ENCODE measurements at places on chromosomes 3 and 15.

GRCh38 chr3:126136428-126137220 lies 43.8 kb downstream of the ALDH1L1 start:
- DNase-seq, result no peak

DNA sequence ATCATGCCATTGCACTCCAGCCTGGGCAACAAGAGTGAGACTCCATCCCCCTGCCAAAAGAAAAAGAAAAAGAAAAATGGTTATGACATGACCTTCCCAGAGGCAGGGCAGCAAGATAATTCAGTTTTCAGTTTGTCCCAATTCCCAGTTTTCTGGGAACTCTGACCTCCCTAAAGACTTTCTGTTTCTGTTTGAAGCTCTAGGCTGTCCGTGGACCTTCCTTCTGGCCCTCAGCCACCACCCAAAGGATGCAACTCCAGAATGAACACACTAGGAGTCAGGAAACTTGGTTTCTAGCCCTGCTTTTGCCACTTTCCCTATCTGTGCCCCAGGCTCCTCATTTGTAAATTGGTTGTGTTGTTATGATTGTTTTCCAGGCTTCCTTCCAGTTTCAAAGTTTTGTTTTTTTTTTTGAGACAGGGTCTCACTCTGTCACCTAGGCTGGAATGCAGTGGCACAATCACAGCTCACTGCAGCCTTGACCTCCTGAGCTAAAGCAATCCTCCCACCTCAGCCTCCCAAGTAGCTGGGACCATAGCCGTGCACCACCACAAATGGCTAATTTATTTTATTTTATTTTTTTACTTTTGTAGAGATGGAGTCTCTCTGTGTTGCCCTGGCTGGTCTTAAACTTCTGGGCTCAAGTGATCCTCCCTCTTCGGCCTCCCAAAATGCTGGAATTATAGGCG lies 68.6 kb downstream of the CDC25A start:
- no peak for DNase-seq

DNA sequence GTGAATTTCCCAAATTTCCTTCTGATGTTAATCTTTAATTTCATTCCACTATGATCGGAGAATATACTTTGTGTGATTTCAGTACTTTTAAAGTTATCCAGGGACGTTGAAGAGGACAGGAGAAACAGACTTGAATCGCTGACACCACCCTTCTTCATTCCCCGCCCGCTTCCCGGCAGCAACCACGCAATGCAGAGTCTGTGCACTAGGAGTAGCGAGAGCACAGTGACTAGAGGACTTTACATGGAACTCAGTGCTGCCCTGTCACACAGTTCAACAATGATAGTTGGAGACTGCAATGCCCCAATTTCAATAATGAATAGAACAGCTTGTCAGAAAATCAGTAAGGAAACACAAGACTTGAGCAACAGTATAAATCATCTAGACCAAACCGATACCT lies 73.9 kb downstream of the RNF13 start:
- DNase-seq, result no peak

DNA sequence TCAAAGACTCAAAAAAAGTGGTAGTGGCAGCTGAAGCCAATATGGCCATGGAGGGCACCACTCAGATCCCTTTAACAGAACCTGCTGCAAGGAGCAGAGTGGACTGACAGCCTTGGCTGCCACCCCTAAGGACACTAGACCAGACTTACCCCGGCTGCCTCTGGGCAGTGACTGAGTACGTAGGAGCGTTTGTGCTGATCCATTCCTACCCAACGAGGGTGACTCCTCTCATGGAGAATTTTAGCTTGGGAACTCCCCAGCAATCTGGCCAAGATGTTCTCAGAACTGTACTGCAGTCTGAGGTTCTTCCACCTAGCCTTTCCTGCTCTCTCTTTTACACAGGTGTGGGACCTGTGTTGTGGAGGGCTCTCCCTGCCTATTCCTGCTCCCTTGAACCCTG lies 22.1 kb downstream of the CLEC3B start:
- DNase-seq, result no peak

DNA sequence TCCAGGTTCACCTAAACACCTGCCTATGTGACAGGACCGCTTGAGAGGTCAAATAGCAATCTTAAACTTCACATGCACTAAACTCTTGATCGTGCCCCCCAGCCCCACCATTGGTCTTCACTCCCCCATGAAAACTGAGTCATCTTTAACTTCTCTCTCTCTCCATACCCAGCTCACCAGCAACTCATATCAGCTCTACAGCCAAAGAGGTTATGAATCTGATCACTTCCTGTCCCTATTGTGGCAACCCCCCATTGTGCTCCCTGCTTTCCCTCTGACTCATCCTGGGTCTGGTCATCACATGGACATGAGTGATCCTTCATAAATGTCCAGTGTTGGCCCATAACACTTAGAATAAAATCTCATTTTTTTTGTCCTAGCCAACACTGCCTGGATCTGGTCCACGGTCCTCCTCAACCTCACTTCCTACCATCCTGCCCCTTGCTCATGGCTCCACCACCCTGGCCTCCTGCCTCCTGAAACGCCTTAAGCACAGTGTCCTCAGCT lies 103.4 kb upstream of the HACD2 start:
- no peak for DNase-seq

DNA sequence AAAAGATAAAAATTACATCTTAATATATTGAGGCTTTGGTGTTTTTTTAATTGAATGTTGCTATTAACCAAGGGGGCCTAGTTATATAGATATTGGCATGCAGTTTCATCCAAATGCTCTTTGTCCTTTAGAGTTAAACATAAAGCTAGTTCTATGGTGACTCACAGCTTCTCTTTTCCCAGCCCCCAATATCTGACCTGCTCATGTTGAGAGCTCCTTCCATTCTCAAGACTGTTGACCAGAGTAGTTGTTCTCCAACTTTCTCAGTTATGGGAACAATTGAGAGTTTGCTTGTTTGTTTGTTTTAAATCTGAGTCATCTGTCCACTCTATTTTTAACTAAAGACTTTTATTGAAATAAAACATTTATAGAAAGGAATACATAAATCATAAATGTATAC lies 15.8 kb upstream of the RARB start:
- no peak for DNase-seq

GRCh38 chr15:74869726-74870407 lies 3.3 kb downstream of the SCAMP2 start:
- DNase-seq, result no peak

GRCh38 chr3:156675830-156676767 lies 1.7 kb downstream of the TIPARP start:
- peak; percentile 22 for DNase-seq

DNA sequence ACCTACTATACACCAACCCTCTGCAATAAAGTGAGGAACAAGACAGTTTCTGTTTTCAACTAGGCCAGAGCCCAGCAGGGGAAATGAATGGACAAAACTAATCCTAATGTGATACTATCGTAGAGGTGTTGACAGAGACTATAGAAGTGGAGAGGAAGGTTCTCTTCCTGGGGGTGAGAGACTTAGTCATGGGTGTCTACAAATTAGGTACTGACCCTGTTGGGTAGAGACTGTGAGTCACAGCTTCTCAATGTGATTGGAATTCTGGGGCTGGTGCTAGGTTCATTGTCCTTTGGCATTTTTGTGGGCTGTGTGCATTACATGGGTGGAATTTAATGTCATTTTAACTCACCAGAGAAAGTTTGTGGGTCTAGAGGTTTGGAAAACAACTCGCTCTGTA lies 79.3 kb downstream of the ADAMTSL3 start:
- DNase-seq, result no peak

GRCh38 chr15:43776718-43777266 lies at the start of gene ELL3:
ELL3 (minus strand) TSS chr15:43776966; CDS start chr15:43776901, 65 bp downstream.
- peak; percentile 71 for DNase-seq

- no peak for DNase-seq
Observed at GRCh38 chr3:13828501-13829265, 51.2 kb downstream of the WNT7A start.

GRCh38 chr15:89533861-89534544 lies 37.6 kb upstream of the RHCG start:
- DNase-seq, result no peak

GRCh38 chr15:26232691-26233090 lies 369.6 kb upstream of the ATP10A start:
- DNase-seq, result no peak

GRCh38 chr3:25427942-25428788 lies at the start of gene RARB:
RARB (plus strand) TSS chr3:25428263; CDS start chr3:25428732, 469 bp downstream.
- DNase-seq, result no peak

DNA sequence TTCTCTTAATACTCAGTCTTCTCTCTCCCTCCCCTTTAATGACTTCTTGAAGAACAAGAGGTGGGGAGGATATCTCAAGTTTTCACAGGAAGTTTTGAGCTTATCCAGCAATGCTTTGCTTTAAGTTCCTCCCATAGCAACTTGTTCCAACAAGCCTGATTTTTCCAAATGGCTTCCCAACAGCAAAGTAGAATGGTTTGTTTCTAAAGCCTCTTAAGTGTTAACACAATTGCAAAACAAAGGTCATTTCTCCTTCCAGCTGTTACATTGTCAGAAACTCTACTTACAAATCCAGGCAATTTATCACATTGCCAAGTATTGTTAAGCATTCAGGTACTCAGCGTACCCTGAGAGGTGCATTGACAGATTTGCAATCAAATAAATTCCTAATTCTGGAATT lies 6.8 kb upstream of the ZNF770 start:
- DNase-seq, result no peak

GRCh38 chr3:30908456-30909037 lies 14.1 kb upstream of the GADL1 start:
- no peak for DNase-seq

DNA sequence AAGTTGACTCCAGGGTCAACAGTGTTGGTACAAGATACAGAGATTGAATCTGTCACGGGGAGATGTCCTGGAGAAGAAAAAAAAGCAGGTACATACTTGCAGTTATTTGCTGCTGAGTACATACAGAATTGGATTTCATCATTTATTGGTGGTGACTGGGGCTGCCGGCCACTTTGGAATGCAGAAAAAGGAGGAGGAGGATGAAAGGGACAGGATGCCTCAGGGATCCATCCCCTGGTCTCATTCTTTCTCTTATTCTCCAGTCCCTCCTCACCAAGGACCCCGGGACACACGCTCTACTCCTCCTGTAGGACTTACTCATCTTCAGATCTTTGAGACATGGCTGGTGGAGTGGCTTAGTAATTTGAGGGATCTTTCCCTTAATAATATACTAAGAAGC lies 30.0 kb upstream of the MEIS2 start:
- DNase-seq, result no peak

- DNase-seq, result no peak
Observed at GRCh38 chr3:194817592-194817930, 131.9 kb downstream of the FAM43A start.

DNA sequence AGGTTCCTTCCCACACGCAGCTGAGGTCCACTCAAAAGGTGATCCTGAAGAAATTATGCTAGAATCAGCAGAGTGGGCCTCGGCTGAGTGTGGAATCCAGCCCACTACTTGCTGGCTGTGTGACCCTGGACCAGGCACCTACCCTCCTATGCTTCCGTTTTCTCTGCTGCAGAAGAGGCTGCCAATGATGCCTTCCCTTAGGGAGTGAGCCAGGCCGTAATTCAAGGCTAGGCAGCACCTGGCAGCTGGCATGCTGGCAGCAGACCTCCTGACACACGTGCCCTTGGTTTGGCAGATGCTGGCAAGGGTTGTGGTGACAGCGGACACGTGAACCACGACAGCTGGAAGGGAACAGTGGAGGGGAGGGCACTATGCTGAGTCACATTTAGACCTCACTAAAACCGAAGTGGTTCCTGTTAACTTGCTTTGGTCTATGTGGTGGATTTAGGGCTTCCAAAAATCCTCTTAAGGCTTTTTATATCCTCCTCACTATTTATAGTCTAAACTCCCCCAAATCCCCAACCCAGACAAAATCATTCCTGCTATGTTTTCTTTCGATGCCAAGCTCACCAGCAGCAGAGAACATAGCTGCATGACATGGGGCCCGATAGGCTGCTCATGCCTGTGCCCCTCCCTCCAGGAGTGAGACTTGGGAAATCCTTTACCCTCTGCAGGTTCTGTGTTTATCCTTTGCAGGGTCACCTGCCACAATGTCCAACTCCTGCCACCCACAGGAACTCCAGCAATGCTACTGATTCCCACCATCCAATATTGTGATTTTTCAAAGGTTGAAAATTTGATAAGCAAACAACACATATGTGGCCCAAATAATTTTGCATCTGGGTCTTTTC lies 10.6 kb upstream of the PCSK6 start:
- DNase-seq, result no peak

DNA sequence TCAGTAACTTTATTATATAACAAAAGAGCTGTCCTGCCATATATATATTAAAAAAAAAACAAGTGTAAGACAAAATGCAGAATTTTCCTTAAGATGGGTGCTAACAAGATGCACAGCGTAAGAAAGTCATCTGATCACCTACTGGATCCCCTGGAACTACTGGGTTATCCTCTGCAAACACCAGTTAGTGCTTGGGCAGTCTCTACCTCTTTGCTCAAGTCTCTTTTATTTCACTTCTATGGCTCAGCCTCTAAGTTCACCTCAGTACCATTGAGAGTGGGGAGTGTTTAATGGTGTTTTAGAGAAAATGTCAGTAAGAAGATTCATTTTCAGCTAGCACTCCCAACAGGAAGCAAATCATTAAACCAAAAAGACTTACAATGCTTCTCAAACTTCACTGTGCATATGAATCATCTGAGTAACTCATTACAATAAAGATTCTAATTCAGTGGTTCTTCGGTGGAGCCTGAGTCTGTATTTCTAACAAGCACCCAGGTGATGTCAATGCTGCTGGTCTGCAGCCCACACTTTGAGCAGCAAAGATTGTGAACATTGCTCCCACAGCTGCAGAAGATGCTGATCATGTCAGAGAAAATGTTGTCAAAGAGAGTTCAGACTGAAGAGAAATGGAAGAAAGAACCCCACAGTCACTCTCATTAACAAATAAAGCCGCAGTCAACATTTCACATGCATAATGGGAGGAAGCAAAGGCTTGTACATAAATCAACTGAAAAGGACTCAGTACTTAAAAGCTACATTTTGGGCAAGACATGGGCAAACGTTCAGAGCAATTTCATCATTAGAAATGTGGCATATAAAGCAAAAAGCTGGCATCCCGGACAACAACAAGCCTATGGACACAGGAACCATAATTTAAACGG lies 227.1 kb upstream of the ATP11B start:
- no peak for DNase-seq

DNA sequence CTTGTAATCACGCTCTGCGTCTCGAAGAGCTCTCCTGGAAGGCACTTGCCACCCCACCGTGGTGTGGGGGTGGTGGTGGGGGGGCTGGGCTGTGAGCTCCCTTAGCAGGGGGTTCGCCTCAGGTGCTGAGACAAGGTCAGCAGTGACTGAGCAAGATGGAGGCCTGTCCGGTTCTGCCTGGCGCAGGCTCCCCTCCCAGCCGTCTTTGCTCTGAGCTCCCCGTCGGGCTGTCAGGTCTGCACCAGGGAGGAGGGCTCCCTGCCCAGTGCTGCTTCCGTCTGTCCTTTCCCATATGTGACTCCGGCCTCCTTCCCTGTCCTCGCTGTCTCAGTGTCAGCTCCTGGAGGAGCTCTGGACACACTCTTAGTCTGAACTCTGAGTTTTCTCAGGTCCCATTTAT lies 80.0 kb downstream of the PLXNA1 start:
- no peak for DNase-seq

GRCh38 chr3:139427283-139428060 lies 38.0 kb upstream of the COPB2 start:
- no peak for DNase-seq
